GM19239 (cell line): ENCODE measurements at places on chromosomes 2 and 18.

DNA sequence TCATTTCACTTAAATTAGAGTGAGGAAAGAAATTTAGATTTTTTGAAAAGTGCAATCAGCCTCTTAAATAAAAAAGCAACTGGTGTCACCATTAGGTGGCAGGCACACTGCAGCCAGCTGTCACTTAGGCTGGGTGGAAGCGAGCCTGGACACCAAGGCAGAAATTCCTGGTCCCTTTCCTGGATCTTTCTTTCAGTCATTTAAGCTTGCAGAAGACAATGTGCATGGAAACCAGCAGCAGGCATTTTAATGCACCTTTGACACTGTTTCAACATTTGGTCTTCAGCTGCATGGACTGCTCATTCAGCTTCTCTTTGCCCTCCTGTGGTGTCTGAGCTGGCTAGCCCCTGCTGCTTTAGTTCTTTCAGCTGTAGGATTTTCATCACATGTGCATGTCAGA is 61.0 kb downstream of the AQP4 start:
- DNase-seq, result no peak

GRCh38 chr18:24462838-24463775 is 2.7 kb downstream of the HRH4 start:
- DNase-seq, result no peak

- no peak for DNase-seq
These were observed 47.8 kb downstream of the PHLPP1 start for GRCh38 chr18:62763101-62763521.

DNA sequence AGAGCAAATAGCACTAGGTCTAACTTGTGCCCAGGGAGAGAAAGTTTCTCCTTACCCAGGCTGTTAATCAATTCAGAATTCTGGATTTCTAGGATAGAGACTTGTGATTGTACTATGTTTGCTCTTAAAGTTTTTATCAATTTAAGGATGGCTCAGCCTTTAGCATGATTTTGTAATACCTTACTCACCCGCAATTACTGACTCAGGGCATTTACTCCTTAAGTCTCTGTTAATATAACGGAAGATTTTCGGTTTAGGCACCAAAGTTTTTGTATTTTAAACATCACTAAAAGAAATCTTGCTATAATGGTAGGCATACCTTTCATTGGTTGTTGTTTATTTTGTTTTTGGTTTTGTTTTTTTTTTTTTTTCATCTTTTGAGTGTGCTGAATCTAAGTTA is 358.2 kb downstream of the RBM43 start:
- DNase-seq, result no peak

DNA sequence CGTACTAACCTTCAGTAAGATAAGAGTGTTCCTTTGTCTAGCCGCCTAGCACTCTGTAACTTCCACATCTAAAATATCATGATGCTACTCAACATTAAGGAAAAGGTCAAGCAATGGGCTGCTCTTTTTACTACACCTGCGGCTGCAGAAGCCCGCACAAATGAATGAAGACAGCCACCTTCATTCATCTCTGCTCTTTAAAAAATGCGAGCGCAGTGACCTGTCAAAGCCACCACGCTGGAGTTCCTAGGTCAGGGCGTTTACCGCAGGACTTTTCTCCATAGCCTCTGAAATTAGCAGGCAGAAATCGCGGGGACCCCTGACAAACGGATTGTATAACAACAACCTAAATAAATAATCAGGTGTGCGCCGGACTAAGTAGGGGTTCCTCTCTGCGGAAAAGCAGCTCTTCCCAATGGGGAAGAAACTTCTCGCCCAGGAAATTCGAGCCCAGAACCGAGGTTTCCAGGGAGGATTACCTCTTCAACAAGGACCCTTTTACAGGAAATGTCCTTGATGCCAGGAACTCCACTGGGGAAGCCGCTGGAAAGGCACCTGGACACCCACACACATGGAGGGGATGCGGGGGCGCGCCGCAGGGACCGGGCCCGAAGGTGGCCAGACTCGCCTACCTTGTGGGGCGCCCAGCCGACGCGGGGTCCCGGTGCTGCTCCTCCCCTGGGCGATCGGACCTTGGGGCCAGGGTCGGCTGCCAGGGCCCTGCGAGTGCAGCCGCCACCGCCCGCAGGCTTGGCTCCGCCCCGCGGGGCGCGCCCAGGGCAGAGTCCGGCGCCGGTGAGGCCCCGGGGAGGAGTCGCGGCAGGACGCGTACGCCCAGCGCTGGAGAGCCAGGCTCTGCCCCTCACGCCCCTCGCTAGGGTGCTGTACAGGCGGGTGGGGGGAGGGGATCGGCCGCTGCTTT is at the start of gene CCDC68:
TSS of gene CCDC68 (minus strand) at position 758 of the 922 bp plus-strand sequence. CDS start 16,670 bp downstream, outside the sequence.
- no peak for DNase-seq

DNA sequence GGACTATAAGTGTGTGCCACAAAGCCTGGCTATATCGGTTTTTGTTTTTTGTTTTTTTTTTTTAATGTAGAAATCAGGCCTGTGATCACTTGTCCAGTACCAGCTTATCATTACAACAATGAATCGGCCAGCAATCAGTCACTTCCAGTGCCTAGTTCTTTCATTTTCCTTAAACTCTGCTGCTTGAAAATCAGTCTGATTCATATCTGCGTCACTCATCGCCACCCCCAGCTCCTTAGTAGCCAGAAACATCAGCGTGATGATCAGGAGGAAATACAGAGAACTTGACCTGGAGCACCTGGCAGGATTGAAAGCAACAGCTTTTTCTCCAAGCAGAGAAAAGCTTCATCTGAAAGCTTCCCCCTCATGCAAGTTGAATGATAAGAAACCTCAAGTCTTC is 75.4 kb downstream of the SPTBN1 start:
- DNase-seq, result no peak

DNA sequence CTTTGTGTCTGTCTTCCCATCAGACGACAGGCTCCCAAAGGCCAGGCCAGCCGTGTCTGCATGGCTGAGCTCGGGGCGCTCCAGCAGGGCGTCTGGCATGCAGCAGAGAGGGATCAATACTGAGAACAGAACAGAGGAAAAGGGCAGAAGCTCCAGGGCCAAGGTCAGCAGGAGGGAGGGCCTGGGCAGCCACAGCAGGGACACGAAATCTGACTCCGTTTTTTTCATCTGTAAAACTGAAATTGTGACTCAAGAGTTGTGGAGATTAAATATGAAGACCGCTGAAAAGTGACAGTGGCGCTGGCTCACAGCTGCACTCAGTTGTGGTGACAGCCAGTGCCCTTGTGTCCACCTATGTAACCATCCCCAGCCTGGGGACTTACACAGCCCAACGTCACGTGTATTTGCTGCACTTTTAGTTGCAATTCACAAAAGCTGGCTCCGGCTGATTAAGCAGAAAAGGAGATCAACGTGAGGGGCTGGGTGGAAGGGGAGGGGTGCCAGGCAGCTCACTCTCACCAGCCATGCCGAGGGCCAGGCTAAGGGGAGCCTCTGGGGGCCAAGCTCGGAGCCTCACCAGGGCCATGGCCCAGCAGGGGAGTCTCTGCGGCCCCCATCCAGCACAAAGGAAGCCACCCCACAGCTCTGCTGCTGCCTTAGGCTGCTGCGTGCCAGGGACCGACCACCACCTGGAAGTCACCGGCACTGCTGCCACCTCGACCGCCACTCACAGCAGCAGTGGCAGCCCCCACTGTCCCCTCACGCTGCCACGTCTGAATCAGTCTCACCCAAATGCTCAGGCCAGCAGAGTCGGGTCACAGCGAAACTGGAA is 74.7 kb downstream of the EIPR1 start:
- DNase-seq, result no peak

GRCh38 chr2:196249860-196250259 is 78.5 kb upstream of the STK17B start:
- DNase-seq, result no peak

DNA sequence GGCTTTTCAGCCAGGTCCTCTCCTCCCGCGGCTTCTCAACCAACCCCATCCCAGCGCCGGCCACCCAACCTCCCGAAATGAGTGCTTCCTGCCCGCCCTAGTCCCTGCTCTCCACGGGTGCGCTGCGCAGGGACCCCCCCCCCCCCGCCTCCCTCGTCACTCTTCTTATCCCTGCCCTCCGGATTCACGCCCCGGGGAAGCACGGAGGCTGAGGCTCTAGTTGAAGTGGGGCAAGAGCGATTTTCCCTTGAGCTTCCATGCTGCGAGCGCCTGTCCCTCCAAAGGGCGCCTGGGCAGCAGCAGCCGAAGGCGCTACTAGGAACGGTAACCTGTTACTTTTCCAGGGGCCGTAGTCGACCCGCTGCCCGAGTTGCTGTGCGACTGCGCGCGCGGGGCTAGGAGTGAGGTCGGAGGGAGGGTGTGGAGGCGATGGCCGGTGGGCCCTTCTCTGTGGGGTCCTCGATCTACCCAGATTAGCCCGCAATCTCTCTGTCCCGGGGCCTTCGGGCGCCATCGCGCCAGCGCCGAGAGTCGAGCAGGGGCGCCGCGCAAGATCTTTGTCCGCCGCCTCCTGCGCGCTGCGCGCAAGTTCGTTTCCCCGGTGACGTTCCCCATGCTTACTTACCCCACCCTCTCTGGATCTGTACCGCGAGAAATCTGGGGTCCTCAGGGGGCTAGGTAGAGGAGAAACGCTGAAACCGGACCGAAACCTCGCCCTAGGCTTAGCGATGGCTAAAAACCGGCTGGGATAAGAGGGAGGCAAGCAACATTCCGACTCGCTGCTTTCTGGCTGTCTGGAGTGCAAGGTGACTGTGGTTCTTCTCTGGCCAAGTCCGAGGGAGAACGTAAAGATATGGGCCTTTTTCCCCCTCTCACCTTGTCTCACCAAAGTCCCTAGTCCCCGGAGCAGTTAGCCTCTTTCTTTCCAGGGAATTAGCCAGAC is 677 bp downstream of the GAD1 start:
- DNase-seq, result no peak
